Left lung (tissue), 14 donors: ENCODE measurements at places on chromosomes 1 and 21. TPM values are rescaled to one million over a fixed set of nuclear protein-coding genes. Genes with fewer than 3 reads are reported as not detected.
A peak's percentile ranks its signal among the peaks of the same experiment; 100 is the strongest.

Gene CNKSR1
- 24.6 TPM for polyA plus RNA-seq

Gene XCL1
- 0.20 TPM for polyA plus RNA-seq

Gene EVA1B
- polyA plus RNA-seq: 36.6 TPM

Gene LRRC39
- polyA plus RNA-seq: 4.2 TPM

Gene S100A8
- polyA plus RNA-seq: 33.2 TPM

DNA sequence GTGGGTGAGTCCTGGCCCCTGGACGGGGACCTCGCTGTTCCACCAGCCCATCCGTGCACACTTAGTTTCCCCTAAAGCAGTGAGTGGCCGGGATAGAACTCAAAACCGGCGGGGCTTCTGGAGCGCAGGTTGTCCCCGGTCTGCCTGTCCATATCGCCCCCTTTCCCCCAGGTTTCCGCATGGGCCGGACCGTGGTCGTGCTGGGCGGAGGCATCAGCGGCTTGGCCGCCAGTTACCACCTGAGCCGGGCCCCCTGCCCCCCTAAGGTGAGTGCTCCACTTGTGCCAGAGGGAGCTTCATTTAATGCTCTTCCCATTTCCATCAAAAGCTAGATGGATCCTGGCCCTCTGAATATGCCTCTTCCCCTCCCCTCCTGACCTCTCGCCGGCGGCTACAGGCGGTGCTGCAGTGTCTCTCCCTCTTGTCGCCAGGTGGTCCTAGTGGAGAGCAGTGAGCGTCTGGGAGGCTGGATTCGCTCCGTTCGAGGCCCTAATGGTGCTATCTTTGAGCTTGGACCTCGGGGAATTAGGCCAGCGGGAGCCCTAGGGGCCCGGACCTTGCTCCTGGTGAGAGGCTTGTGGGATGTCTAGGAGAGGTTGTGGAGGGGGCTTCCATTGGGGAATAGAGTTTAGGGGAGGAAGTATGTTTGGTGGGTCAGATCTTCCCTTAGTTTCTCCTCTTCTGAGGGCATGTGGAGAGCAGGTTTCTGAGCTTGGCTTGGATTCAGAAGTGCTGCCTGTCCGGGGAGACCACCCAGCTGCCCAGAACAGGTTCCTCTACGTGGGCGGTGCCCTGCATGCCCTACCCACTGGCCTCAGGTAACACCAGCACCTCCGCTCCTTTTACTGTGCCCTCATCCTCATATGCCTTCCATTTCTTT is 683 bp downstream of the PPOX start:
- no peak for DNase-seq

DNA sequence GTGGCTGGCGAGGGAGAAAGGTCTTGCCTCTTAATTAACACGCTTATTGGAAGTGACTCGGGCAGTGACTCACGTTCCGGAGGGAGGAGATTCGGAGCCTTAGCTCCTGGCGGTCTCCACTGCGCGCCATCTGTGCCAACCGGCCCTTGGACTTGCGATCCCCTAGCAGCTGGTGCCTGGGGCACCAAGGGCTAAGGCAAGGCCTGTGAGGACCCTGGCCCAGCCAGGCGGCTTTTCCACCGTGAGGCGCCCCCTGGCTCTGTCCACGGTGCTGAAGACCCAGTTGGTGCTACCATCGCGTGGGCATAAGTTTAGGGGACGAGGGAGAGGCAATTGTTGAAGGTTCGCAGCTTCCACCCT is 1.3 kb upstream of the SYT6 start:
- peak; percentile 72 for DNase-seq

- DNase-seq: no peak
Measured at GRCh38 chr1:93699049-93699384, 17.4 kb upstream of the BCAR3 start.

- DNase-seq: no peak
Measured at GRCh38 chr1:95383111-95383510, 149.1 kb downstream of the RWDD3 start.

- DNase-seq: no peak
Measured at GRCh38 chr1:192350356-192350755, 33.6 kb downstream of the RGS21 start.

GRCh38 chr1:175864183-175864582 is 120.8 kb upstream of the TNR start:
- no peak for DNase-seq

- DNase-seq: peak; percentile 52
Measured at GRCh38 chr1:22673486-22674409, 20.7 kb downstream of the C1QB start.

- DNase-seq: peak; percentile 83
Measured at GRCh38 chr1:60564916-60565750, 491.6 kb upstream of the C1orf87 start.

GRCh38 chr1:39048745-39049370 is 22.7 kb downstream of the NDUFS5 start:
- no peak for DNase-seq

GRCh38 chr1:165222580-165222979 is 133.9 kb downstream of the LMX1A start:
- DNase-seq: no peak
